ENCODE measurements at places on chromosomes 2 and 18. TPM values are rescaled to one million over a fixed set of nuclear protein-coding genes. Genes with fewer than 3 reads are reported as not detected.

GRCh38 chr2:12183032-12183645, 436.7 kb downstream of the LPIN1 start:
- no peak for DNase-seq

TTR gene
- not detected for total RNA-seq

STAM2 gene
- 24.6 TPM for total RNA-seq

DNA sequence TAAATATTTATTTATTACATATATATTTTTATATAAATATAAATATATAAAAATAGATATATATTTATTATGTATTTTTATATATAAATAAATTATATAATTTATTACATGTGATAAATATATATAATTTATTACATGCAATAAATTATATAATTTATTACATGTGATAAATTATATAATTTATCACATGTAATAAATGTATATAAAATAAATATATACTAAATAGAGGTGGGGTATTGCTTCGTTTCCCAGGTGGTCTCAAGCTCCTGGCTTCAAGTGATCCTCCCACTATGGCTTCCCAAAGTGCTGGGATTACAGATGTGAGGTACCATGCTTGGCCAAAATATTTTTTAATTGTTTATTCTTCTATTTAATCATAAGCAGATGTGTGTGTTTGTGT, 3.6 kb upstream of the G6PC2 start:
- DNase-seq: no peak

ST8SIA5 gene
- total RNA-seq: not detected

- no peak for DNase-seq
Measured at GRCh38 chr18:66510357-66511045, 93.4 kb downstream of the CDH19 start.

DNA sequence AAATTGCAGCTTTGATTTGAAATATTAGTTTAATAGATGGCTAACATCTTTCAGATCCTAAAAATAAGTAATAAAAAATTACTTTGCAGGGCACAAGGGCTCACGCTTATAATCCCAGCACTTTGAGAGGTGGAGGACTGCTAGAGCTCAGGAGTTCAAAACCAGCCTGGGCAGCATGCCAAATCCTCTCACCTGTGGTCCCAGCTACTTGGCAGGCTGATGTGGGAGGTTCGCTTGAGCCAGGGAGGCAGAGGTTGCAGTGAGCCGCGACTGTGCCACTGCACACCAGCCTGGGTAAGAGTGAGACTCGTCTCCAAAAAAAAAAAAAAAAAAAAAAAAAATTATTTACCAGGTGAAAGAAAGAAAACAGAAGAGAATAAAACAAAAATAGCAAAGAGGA, 449.8 kb downstream of the NRXN1 start:
- no peak for DNase-seq

REG3G gene
- not detected for total RNA-seq

DNA sequence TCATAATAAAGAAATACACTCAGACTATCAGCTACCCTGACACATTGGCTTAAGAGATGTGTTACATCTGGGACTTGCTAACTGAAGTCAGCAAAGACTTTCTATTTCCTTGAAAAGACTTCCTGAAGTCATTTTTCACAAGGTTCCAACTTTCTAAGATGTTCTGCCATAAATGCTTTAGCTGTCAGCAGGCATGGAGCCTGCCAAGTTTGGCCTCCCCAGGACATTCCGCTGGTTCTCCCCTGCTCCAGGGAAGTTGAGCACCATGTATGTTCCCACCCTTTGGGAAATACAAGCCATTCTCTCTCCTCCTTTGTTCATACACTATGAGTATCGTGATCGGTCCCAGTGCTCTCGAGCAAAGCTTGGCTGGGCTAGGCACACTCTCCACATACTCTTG, 202.7 kb upstream of the CCDC68 start:
- DNase-seq: no peak

- DNase-seq: no peak
Measured at GRCh38 chr2:215218587-215219577, 80.5 kb upstream of the ABCA12 start.

IL18RAP gene
- total RNA-seq: 1.4 TPM

DNA sequence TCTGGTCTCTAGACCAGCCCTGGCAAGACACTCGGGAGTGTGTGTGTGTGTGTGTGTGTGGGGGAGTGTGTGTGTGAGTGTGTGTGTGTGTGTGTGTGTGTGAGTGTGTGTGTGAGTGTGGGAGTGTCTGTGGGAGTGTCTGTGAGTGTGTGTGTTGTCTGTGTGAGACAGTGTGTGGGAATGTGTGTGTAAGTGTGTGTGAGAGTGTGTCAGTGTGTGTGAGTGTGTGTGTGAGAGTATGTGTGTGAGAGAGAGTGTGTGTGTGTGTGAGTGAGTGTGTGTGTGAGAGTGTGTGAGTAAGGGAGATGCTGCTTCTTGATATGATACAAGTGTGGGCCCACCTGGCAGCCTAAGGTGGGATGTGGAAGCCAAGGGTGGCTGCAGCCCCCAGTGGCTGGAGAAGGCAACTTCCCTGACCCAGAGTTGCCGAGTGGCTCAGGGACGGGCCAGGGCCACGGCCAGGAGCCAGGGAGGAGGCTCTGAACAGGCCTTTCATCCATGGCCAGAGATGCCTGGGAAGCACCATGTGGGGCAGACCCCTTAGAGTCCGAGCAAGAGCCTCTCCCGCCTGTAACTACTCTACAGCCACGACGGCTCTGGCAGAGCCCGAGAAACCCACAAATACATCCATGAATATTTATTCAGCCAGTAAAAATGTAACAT, 159.3 kb upstream of the MYCN start:
- no peak for DNase-seq

PDE1A gene
- total RNA-seq: not detected

GRCh38 chr2:164146441-164146840, 410.6 kb upstream of the FIGN start:
- DNase-seq: no peak

- no peak for DNase-seq
Measured at GRCh38 chr2:118048401-118048800, 34.5 kb upstream of the CCDC93 start.

- DNase-seq: no peak
Measured at GRCh38 chr18:41058351-41059125, 896.5 kb upstream of the PIK3C3 start.

All from B cell (primary cell).